ENCODE measurements at places on chromosomes 6 and 20.

DNA sequence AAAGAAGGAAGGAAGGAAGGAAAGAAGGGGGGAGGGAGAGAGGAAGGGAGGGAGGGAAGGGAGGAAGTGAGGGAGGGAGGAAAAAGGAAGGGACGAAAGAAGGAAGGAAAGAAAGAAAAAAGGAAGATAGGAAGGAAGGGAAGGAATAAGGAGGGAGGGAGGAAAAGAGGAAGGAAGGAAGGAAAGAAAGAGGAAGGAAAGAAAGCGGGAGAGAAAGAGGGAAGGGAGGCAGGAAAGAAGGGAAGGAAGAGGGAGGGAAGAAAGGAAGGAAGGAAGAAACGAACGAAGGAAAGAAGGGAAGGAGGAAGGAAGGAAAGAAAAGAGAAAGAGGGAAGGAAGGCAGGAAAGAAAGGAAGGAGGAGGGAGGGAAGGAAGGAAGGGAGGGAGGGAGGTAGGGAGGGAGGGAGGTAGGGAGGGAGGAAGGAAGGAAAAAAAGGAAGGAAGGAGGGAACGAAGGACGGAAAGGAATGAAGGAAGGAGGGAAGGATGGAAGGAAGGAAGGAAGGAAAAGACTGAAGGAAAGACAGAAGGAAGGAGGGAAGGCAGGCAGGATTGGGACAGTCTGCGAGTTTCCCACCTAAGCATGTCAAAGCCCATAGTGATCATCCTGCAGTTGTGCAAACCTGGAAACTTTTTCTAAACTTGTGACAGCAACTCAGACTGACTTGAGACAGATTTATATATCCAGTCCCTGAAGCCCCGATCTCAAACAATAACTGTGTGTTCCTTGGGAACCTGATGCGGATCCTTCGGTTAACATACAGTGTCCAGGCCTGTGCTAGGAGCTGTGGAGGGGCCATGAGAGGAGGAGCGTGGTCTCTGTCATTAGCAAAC lies 59.8 kb upstream of the IYD start:
- DNase-seq: no peak

- peak; percentile 72 for DNase-seq
Observed at GRCh38 chr6:42783177-42783875, 1.5 kb downstream of the BICRAL start.

GRCh38 chr6:1063671-1064355 lies 248.1 kb upstream of the FOXQ1 start:
- peak; percentile 38 for DNase-seq

DNA sequence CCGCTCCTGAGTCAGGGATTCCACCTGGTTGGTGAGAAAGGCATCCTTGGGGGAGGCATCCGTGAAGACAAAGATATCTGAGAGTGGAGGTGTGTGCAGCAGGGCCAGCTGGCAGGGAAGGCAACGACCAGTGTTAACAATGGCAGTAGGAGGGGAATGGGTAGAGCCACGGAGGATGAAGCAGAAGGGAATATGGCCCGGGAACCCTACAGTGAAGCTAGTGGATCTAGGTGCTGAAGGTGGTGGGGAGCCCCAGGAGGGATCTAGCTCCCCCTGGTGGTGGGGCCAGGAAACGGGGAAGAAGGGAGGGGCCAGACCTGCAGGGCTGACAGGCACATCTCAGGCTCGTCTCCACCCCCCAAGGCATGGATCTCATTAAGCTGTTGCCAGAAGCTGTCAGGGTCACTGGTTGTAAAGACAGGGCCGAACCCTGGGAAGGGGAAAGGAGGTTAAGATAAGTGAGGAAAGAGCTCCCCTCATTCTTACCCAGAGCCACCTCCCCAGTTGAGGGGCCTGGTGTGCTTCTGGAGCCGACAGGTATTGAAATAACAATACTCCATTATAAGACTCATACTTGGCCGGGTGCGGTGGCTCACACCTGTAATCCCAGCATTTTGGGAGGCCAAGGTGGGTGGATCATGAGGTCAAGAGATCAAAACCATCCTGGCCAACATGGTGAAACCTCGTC lies 7.3 kb downstream of the VWA7 start:
- DNase-seq: peak; percentile 34

DNA sequence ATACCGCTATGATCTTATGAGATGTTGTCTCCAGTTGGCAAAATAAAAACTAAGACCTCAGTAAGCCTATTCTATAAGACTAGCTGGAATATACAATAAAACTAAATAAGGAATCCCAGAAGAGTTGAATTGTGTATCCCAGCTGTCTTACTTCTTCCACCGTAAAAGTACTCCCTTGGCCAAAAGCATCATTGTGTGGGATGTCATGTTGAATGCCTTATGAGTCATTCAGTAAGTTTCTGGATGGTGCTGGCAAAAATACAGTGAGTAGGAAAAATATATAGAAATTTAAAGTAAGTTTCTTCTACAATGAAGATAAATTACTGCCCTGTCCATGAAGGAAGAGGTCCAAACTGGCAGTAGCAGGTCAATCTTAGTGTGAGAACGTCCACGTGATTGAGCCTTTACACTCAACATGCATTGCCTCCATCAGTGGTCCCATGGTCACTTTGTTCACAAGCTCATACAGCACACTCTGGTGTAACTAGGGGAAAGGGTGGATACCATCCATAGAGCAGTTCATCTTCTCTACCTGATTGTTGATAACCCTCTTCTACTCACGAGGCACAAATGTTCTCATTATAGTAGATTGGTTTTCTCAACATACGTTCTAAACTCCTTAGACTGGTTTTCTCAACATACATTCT lies 13.7 kb upstream of the ZNF318 start:
- DNase-seq: no peak

DNA sequence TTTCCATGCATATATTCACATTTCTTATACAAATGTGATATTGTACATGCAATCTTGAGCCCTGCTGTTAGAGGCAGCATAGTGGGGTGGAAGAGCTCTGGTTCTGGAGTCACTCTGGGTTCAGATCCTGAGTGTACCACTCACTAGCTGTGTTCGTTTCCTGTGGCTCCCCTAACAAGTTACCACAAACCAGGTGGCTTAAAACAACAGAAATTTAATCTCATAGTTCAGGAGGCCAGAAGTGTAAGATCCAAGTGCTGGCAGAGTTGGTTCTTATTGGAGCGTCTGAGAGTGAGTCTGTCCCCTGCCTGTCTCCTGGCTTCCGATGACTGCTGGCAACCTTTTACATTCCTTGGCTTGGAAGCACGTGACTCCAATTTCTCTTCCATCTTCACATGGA lies 115.6 kb downstream of the MAP3K7 start:
- DNase-seq: no peak

GRCh38 chr6:143828572-143828971 lies 14.6 kb upstream of the LTV1 start:
- DNase-seq: no peak

DNA sequence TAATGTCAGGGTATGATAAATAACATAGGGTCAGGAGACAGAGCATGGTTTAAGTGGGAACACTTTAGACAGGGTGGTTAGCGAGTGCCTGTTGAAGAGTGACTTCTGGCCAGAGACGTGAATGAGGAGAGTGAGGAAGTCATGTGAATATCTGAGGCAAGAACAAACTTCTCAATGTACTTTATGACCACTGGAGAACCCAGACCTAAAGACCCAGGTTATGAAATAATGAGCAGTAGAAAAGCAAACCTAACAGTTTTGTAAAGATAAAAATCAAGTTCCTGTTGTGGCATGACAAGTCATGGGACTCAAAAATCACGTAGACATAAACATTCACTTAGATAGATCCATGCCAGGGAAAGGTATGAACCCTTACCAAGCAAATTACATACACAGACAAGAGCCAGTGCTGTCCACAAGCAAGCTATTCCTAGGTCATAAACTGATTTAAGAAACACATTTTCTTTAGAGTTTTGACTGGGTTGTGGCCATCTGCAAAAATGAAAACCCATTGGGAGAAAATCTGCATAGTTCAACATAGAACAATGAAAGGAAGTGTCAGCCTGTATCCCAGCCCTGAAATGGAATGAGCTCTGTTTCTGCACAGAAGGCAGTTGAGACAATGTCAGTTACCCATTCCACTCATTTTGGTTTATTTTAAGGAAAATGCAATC lies 2.2 kb upstream of the MYCT1 start:
- no peak for DNase-seq

- DNase-seq: no peak
Observed at GRCh38 chr6:28142446-28142845, 763 bp downstream of the ZKSCAN8 start.

GRCh38 chr6:155455766-155456165 lies at the start of gene NOX3:
NOX3 (minus strand) TSS chr6:155455839; CDS start chr6:155455800, 39 bp downstream.
- DNase-seq: no peak

DNA sequence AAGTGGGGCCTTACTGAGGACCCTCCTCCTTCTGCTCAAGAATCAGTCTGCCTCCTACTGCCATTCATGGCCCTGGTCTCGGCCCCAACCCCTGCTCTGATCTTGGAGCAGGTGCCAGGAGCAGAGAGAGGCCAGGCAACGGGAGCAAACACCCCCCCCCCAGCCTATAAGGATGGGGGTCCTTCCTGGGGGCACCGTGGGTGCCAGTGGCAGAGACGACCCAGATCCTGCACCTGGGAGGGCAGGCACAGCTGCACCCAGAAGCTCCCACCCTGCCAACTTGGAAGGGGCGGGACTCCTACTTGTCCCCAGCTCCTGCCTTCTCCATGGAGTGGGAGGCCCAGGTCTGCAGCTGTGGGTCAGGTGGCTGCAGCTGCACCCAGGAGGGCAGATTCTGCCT lies 183.2 kb downstream of the EYA4 start:
- DNase-seq: no peak

DNA sequence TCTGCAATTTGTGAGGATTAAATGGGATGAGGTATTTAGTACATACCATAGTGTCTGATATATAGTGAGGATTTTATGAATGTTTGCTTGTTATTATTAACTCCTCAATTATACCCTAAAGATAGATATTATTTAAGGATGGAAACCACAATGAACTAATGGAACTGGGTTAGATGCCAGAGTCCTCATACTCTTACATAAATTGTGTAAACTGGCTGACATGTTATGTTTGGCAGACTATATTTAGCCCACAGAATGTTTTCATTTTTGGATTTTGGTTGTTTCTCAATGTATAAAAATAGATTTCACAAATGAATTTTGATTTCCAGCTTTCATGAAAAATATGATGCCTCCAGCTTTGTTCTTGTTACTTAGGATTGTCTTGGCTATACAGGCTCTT lies 37.6 kb downstream of the HTR1B start:
- peak; percentile 11 for DNase-seq

DNA sequence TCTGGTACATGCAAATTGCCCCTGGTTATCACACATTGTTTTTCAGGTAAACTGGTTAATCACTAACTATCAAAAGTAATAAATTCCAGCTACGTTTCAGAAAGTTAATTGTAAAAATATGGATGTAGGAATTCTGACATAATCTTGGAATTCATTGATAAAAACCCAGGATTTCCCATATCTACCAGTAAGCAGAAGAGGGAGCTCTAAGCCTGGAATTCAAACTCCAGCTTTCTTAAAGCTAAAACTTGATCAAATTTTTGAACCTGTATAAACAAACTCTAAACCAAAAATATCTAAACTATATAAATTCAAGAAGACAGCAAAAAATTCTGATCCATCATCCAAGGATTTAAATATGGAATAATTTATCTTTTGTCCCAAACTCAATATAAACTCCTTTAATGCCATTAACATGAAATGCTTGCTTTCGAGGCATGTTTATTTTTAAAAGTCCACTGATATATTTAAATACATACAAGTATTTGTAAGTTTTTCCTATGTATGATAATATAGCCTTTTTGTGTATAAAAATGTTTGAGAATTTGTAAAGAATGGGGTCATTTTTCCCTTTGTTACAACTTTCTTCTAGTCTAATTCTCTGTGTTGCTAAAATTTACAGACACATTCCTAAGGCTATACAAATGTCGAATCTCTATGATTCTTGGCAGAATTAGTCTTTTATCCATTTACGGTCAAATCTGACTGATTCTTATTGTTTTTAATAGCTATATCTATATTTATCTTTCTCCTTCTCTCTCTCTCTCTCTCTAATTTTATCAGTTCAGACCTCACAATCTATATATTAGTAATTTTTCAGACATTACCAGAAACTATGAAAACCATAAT lies 91.4 kb upstream of the RNF217 start:
- DNase-seq: peak; percentile 30

DNA sequence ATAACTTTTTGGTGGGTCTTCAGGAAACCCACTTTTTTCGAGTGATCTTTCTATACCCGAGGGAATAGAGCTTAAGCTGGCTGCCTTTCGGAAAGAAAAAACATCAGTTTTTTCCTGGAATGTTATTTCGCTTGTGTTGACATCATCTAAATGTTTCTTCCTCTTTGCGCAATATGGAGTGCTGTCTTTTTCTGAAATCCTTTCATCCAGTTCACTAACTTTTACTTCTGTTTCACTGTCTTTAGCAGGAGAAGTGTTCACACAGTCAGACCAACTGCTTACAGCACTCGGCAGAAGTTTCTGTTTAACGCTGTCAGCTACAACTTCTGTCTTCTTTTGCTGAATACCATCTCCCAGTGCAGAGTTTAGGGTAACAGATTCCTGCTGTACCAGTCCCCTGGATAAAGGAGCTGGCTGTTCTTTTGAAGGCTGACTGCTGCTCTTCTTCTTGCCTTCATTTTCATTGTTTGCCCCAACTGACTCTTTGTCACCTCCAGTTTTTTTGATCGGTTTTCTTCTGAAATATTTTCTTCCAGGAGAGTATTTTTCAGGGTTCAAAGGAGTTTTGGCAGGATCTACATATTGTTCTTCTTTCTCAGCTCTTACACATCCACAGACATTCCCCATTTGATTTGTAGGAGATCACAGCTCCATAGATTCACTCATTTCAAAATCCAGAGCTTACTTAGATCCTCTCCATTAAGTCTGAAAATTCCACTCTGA lies 50.0 kb upstream of the DST start:
- peak; percentile 88 for DNase-seq

DNA sequence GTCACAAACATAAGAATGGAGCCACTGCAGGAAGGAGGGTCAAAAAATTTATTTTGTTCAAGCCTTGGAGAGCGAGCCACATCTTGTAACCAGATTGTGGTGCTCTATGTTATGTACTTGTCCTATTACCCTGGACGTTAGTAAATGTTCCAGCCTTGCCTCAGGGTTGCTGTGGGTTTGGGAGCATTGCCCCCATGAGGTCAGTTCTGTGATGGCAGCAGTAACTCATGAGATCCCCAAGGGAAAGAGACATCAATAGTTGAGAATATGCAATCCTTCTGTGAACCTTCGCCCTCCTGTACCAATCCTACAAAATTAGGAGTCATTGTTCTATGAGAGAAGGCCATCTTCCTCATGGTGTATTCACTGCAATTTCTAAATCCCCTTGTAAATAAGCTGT lies 16.4 kb upstream of the CFAP206 start:
- peak; percentile 29 for DNase-seq

DNA sequence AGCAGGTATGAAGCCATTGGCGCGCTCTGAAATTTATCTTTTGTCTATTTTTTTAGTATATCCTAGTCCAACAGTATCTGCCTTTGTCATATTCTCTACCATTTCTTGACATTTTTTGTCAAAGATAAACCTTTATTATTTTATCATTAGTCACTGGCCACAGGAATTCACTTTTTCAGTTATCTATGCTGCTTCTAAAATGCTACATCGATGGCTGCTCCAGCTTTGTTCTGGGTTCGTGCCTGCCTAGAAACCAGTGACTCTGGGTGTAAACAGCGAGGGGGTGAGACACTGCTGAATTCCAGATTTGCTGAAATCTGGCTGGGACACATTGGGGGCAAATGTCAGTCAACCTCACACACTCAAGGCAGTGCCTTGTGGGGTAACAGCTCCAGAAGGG lies 193.4 kb downstream of the CDC5L start:
- no peak for DNase-seq

GRCh38 chr6:27059621-27060425 lies 187.7 kb upstream of the PRSS16 start:
- no peak for DNase-seq
